ENCODE measurements at places on chromosomes 2 and 18.

DNA sequence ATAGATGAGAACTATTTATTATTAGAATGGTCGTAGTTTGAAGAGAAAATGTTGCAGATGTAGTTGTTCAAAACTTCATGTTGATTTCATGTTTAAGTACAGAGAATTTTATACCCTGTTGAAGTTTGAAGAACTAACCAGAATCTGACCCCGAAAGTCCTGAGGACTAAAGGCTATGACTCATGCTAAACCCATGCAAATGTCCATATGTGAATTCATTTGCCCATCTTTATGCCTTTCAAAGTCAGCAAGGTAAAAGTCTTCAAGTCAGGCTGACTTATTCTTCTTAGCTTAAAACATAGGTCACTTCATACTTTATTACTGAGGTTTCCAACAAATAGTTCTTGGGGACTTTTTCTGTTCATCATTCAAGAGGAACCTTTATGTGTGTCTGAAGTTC is 185.5 kb downstream of the CCDC85A start:
- no peak for DNase-seq

- DNase-seq = no peak
Observed at GRCh38 chr2:112149866-112150435, 11.8 kb downstream of the FBLN7 start.

GRCh38 chr2:194166818-194167217 is 1490.2 kb upstream of the SLC39A10 start:
- no peak for DNase-seq

DNA sequence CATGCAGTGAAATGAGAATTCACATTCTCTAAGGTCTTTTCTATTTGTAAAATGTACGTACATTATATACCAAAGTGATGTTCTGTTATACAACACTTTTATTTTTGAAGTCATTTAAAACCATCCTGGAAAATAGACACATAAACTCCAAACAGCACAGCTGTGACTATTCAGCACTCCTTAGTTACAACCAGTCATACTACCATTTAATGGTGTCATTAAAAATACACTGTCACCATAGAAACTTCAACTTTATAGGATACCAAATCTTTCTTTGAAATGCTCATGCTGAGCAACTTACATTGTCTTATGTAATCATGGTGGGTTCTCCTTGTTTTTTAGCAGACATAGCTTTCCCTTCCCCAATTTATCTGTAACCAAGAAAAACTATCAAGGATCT is 85.3 kb downstream of the METTL4 start:
- DNase-seq = no peak

GRCh38 chr18:60411715-60412114 is 39.1 kb upstream of the MC4R start:
- no peak for DNase-seq

GRCh38 chr2:216644842-216645635 is 11.8 kb downstream of the IGFBP2 start:
- no peak for DNase-seq

- DNase-seq = no peak
Observed at GRCh38 chr2:121008975-121009374, 273.3 kb downstream of the GLI2 start.

DNA sequence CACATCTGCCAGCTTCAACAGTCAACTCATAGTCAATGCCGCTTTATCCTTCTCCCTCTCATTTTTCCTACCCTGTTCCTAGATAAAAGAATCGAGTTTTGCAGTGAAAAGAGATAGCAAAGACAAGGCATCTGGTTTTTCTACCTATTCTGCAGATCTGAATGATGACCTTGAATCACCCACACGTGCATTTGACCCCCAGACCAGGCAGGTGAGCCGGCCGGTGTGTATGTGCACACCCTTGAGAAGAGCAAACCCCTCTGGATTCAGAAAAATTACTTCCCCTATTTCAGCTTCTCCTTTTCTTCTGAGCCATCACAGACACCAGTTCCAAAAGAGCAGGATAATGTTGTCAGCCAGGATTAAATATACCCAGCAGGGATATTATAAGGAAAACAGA is 115.6 kb upstream of the ST6GAL2 start:
- DNase-seq = no peak

Measured in bone marrow (tissue), 2 donors.